Fibroblast of the aortic adventitia (primary cell): ENCODE measurements at places on chromosomes 12 and 14. TPM values are rescaled to one million over a fixed set of nuclear protein-coding genes. Genes with fewer than 3 reads are reported as not detected.

RILPL2 gene
- 3.6 and 7.4 TPM in 2 replicates for total RNA-seq

MAP3K9 gene
- under 0.01 and 0.33 TPM in 2 replicates for total RNA-seq

TOGARAM1 gene
- 20.0 and 34.0 TPM in 2 replicates for total RNA-seq

SLC10A1 gene
- total RNA-seq: not detected in 2 replicates

HRK gene
- 0.41 TPM in 1 of 2 replicates, not detected in the other for total RNA-seq

ZCCHC8 gene
- 15.9 and 23.1 TPM in 2 replicates for total RNA-seq

PLA2G1B gene
- total RNA-seq: not detected in 2 replicates

EP400 gene
- total RNA-seq: 11.4 and 14.7 TPM in 2 replicates

SIX4 gene
- 4.0 and 16.3 TPM in 2 replicates for total RNA-seq

CBLN3 gene
- total RNA-seq: 5.9 and 6.2 TPM in 2 replicates

MLEC gene
- 77.1 and 135 TPM in 2 replicates for total RNA-seq

PTPN21 gene
- total RNA-seq: 10.3 and 16.2 TPM in 2 replicates

TAS2R14 gene
- total RNA-seq: 4.1 and 5.2 TPM in 2 replicates

KRT74 gene
- total RNA-seq: not detected in 2 replicates

TGFB3 gene
- total RNA-seq: 9.9 and 15.2 TPM in 2 replicates

LIN7A gene
- total RNA-seq: 6.6 and 8.9 TPM in 2 replicates

BCAT1 gene
- total RNA-seq: 186 and 453 TPM in 2 replicates

GPR84 gene
- total RNA-seq: not detected in 2 replicates

TRIAP1 gene
- 30.0 and 39.0 TPM in 2 replicates for total RNA-seq

FOXN4 gene
- not detected in 2 replicates for total RNA-seq

IL22 gene
- total RNA-seq: not detected in 2 replicates

ORMDL2 gene
- total RNA-seq: 7.6 and 16.9 TPM in 2 replicates

ASPG gene
- total RNA-seq: not detected in 2 replicates

TMEM30B gene
- 3.8 and 4.9 TPM in 2 replicates for total RNA-seq

RASSF9 gene
- total RNA-seq: 7.7 and 8.5 TPM in 2 replicates

ZDHHC22 gene
- not detected in 2 replicates for total RNA-seq

PRPH gene
- 0.18 and 0.33 TPM in 2 replicates for total RNA-seq

NTS gene
- total RNA-seq: 0.09 TPM in 1 of 2 replicates, not detected in the other

SVOP gene
- not detected in 2 replicates for total RNA-seq

KIF5A gene
- 0.72 and 1.8 TPM in 2 replicates for total RNA-seq

NANOG gene
- total RNA-seq: under 0.01 and 0.16 TPM in 2 replicates

SIX6 gene
- total RNA-seq: not detected in 2 replicates

TAS2R9 gene
- 0.09 TPM in 1 of 2 replicates, not detected in the other for total RNA-seq

LGMN gene
- total RNA-seq: 28.6 and 44.0 TPM in 2 replicates

RAD9B gene
- total RNA-seq: 2.3 and 5.5 TPM in 2 replicates

GPR65 gene
- total RNA-seq: 0.09 TPM in 1 of 2 replicates, not detected in the other

CELA1 gene
- total RNA-seq: 0.25 TPM in 1 of 2 replicates, not detected in the other

CACNB3 gene
- total RNA-seq: 16.1 and 27.7 TPM in 2 replicates

DLK1 gene
- 0.09 TPM in 1 of 2 replicates, not detected in the other for total RNA-seq

VDR gene
- total RNA-seq: 5.0 and 12.5 TPM in 2 replicates

COX8C gene
- not detected in 2 replicates for total RNA-seq

CD27 gene
- 0.18 TPM in 1 of 2 replicates, not detected in the other for total RNA-seq

EPYC gene
- not detected in 2 replicates for total RNA-seq

KRT83 gene
- total RNA-seq: not detected in 2 replicates

CLEC4D gene
- not detected in 2 replicates for total RNA-seq

RFLNA gene
- 0.45 and 1.1 TPM in 2 replicates for total RNA-seq

HHIPL1 gene
- total RNA-seq: 4.4 and 5.1 TPM in 2 replicates

SMCO2 gene
- total RNA-seq: not detected in 2 replicates

EEA1 gene
- total RNA-seq: 30.9 and 42.3 TPM in 2 replicates

BATF gene
- not detected in 2 replicates for total RNA-seq

AMIGO2 gene
- total RNA-seq: 2.7 and 3.7 TPM in 2 replicates

SSPN gene
- 9.3 and 23.0 TPM in 2 replicates for total RNA-seq

LMNTD1 gene
- 1.3 TPM in 1 of 2 replicates, not detected in the other for total RNA-seq
